Nephron progenitor cell (in vitro differentiated cells): ENCODE measurements at places on chromosomes 5 and 9.

DNA sequence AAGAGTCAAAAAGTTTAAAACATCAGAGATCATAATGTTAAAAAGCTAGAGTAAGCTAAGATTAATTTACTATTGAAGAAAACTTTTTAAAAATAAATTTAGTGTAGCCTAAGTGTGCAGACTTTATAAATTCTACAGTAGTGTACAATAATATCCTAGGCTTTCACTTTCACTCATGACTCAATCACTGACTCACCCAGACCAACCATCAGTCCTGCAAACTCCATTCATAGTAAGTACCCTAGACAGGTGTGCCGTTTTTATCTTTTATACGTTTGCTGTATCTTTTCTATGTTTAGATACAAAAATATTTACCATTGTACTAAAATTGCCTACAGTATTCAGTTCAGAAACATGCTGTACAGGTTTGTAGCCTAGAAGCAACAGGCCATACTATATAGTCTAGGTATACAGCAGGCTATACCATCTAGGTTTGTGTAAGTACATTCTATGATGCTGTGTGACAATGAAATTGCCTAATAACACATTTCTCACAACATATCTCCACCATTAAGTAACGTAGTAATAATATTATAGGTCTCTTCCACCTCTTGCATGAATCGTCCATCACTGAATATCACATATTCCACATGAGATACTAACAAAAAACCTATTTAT is 59.2 kb downstream of the MEGF9 start:
- DNase-seq = no peak

GRCh38 chr9:95230046-95230445 is 87.5 kb downstream of the FANCC start:
- no peak for DNase-seq

- DNase-seq = no peak
Measured at GRCh38 chr9:70531311-70531710, 116.9 kb upstream of the KLF9 start.

GRCh38 chr9:121871431-121872025 is 220.1 kb downstream of the DAB2IP start:
- DNase-seq = no peak
